ENCODE measurements at places on chromosomes 2 and 18.

DNA sequence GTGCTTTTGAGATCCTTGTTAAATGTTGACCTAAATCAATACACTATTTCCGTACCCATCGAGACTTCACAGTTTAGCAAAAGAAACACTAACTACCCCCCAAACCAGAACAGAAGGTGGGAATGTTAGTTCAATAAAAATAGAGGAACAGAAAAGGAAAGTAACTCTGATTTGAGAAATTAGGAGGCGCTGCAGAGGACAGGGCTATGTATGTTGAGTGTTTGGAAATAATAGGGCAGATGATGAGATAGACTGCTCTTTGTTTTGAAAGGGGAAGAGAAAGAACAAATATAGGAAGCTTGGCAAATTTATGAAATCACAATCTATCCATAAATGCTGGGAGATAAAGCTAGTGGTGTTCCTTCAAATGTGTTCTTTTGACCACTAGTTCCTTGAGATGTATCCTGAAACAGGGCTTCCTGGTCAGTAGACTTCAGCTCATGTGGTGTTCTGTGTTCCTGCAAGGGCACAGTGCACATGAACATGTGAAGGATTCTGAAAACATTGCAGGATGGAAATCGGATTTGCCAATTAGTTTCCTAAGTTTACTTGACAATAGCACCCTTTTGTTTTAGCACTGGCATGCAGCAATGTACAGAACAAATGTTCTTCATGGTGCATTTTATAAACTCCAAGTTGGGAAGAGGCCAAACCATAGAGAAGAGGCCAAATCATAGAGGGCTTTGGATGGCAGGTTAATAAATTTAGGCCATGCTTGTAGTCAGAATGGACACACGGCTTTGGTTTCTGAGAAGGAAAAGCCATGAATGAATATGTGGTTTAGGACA lies 39.8 kb downstream of the RHBDD1 start:
- DNase-seq, result no peak

- DNase-seq, result no peak
Measured at GRCh38 chr18:44943311-44943881, 262.7 kb downstream of the SETBP1 start.

GRCh38 chr2:239723486-239724193 lies 301.5 kb downstream of the NDUFA10 start:
- no peak for DNase-seq

GRCh38 chr2:134259571-134259970 lies 5.7 kb downstream of the MGAT5 start:
- DNase-seq, result no peak

DNA sequence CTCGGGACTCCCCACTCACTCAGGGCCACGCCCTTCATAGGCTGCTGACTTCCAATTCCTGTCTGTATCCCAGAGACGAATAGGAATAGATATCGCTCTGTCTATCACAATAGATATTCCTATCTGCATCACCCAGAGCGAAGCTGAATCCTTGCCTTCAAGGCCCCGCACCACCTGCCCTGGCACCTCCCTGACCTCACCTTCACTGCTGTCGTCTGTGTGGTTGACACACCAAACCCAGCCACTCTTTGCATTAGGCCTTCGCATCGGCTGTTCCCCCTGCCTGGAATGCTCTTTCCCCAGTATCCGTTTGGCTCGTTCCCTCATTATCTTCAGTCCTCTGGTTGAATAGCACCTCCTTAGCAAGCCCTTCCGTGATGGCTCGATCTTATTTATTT lies 43.5 kb downstream of the ATOH8 start:
- no peak for DNase-seq

Measured in stimulated activated CD4-positive, alpha-beta T cell treated with anti-CD3 and anti-CD28 coated beads, Interleukin-15, amount 100 ng/mL, for 24 hours (primary cell).